ENCODE measurements at places on chromosomes 12 and 14. TPM values are rescaled to one million over a fixed set of nuclear protein-coding genes. Genes with fewer than 3 reads are reported as not detected.

The RPS6KA5 gene
- 33.1 TPM for total RNA-seq

- DNase-seq, result no peak
Observed at GRCh38 chr14:40003773-40004172, 571.5 kb upstream of the FBXO33 start.

DNA sequence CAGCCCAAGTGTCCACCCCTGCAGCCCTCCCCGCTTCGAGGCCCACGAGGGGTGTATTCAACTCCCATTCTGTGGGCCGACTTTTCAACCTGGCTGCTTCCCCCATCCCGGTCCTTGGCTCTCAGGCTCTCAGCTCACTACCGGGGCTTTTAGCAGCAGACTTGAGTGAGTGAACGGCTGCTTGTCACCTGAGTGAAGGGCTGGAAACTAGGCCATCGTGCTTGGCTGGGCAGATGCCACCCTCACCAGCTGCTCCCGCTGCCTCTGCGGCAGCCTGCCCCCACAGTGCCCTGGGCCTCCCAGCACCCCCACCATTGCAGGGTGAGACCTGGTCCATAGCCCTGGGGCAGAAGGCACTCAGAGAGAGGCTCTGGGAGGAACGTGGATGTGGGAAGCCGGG is 59.9 kb downstream of the SLC6A12 start:
- no peak for DNase-seq

- peak; percentile 37 for DNase-seq
Observed at GRCh38 chr14:69287098-69288010, 27.4 kb downstream of the GALNT16 start.

DNA sequence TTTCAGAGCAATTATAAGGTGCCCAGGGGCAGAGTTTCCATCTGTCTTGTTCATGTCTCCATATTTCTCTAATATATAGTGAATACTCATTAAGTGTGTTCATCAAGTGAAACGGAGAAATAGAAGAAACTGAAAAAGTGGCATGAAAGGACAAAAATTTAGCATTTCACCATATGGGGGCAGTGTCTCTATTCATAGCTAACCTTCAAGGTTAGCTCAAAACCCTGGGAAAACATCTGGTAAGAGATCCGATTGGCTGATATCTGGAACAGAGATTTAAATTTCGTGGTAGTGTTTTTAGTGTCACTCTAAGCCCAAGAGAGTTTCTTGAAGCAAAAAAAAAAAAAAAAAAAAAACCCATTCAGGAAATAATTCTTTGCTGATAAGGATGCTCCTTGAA is 367.5 kb downstream of the DAD1 start:
- DNase-seq, result peak; percentile 2
